ENCODE measurements at places on chromosomes 5 and 9. TPM values are rescaled to one million over a fixed set of nuclear protein-coding genes. Genes with fewer than 3 reads are reported as not detected.
A peak's percentile ranks its signal among the peaks of the same experiment; 100 is the strongest.

DNA sequence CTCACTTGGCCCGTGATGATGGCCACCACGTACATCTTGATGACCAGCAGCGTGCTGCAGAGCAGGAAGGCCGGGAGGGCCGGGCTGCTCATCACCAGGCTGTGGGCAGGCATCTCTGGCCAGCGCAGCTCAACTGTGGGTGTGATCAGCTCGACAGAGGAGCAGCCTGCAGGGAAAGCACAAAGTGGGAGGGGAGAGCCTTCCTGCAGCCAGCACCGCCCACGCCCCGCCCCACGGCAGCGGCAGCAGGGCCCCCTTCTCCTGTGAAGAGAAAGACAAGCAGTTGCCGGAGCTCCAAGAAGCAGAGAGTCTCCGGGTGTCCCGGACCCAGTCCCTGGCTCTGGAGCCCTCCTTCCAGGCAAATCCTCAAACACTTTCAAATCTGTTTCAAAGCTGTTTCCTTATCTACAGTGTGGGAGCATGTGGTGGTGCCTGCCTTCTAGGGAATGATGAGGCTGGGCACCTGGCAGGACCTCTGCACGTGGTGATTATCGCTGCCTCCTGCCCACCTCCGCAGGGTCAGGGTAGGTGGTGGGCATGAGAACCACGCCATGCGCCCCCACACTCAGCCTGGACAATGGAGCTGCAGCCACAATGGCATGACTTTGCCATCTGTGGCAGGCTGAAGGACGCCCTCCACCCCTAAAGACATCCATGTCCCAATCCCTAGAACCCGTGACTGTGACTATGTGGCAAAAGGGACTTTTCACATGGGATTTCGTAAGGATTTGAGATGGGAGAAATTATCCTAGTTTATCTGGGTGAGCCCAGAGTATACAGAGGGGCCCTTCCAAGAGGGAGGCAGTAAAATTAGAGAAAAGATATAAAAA lies at the start of gene PTGES:
TSS of gene PTGES (minus strand) at position 143 of the 830 bp plus-strand sequence. CDS start at position 113, 30 bp downstream.
- peak; percentile 68 for DNase-seq

DNA sequence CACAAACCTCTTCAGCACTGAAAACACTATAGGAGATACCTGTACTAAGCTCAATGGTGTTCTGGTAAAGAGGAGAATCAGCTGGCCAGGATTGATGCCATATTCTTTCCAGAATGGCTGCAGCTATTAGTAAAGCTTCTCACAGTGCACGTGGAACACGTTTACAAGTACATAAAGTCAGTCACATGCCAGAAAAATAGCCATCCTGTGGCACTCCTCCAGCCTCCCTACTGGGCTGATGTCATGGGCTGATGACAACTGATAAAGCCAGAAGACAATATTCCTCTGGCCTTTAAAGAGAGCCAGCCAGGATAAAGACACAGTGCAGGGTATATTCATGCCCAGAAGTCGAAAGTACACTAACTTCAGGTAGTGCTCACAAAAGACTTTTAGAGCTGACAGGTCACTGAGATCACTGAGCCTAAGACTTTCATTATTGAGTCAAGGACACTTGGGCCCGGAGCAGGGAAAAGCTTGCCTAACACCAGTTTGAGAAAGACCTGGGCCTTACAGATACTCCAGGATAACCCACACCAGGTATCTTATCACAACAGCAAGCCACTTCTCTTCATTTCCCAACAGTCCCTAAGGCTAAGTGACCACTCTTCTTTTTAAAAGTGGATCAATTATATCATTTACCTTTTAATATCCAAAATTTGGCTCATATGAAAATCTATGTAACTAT lies 29.4 kb downstream of the ABITRAM start:
- no peak for DNase-seq

GRCh38 chr5:145944328-145944727 lies 8.0 kb downstream of the SH3RF2 start:
- no peak for DNase-seq

GRCh38 chr5:150585781-150586341 lies 54.6 kb upstream of the SYNPO start:
- DNase-seq, result no peak

DNA sequence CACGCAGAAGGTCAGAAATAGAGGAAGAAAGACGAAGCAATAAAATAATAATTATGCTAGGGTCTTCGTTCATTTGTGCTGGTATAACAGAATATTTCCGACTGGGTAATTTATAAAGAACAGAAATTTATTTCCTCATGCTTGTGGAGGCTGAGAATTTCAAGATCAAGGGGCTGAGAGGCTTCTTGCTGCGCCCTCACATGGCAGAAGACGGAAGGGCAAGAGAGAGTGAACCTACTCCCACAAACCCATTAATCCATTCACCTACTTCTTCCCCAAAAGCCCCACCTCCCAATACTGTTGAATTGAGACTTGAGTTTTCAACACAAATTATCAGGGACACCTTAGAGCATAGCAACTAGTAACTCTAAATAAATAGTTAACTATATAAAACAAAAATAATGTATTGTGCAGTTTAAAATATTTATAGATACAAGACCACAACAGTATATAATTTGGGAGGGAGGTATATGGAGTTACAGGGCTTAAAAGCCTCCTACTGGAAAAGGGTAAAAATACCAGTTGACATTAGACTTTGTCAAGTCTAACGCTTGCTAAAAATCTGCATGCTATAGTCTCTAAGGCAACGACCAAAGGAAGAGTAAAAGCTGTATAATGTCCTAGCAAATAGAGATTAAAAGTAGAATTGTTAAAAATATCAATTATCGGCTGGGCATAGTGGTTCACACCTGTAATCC lies 40.3 kb upstream of the NAA35 start:
- DNase-seq, result peak; percentile 1

DNA sequence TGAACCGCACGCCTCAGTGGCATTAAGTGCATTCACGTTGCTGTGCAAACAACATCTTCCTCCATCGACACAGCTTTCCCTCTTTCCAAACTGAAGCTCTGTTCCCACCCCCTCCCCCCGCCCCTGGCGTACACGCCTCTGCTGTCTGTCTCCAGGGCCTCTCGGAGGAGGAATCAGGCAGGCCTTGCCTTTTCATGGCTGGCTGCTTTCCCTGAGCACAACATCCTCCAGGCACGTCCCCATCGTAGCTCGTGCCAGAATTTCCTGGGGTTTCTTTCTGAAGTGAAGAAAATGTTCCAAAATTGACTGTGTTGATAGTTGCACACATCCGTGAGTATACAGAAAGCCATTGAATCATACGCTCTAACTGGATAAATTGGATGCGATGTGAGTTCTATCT lies 22.3 kb upstream of the TMEM250 start:
- DNase-seq, result no peak

DNA sequence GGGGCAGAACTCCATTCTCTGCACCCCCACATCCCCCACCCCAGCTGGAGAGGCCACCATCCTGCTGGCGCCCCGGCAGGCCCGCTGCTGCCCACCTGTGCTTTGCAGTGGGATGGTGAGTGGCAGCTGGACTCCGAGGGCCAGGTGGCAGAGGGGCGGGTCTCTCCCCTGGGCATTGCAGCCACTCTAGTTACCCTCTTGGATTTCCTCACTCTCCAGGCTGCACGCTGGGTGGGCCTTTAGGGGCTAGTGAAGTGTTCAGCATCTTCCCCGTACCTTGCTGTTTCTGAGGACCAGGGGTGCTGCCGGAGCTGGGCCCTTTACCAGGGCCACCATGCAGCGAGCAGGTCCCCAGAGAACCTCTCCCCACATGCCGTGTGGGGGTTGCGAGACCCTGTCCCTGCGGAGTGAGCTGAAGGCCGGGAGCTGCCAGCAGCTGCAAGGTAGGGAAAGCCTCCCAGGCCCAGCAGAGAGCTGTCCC lies 88.4 kb upstream of the SH3PXD2B start:
- DNase-seq, result no peak

- peak; percentile 41 for DNase-seq
Measured at GRCh38 chr5:32223972-32224609, 50.0 kb upstream of the GOLPH3 start.

The MRPS2 gene
- 39.9 TPM for polyA plus RNA-seq

The CREBRF gene
- 20.4 TPM for polyA plus RNA-seq

The OMD gene
- not detected for polyA plus RNA-seq

The SYK gene
- not detected for polyA plus RNA-seq

The GDA gene
- polyA plus RNA-seq, result not detected

The NOTCH1 gene
- polyA plus RNA-seq, result 1.7 TPM
